T-helper 17 cell (primary cell): ENCODE measurements at places on chromosomes 4 and X. TPM values are rescaled to one million over a fixed set of nuclear protein-coding genes. Genes with fewer than 3 reads are reported as not detected.

Gene GIMD1
- total RNA-seq, result not detected

Gene C4orf51
- not detected for total RNA-seq

Gene FREM3
- total RNA-seq, result 0.35 TPM

Gene GUCY1A1
- 14.1 TPM for total RNA-seq

Gene BRS3
- total RNA-seq, result not detected

Gene MID2
- total RNA-seq, result 14.0 TPM

Gene CXCL1
- 0.31 TPM for total RNA-seq

Gene JCHAIN
- not detected for total RNA-seq

Gene MTHFD2L
- 14.5 TPM for total RNA-seq

Gene CENPVL3
- total RNA-seq, result not detected

Gene CT45A3
- total RNA-seq, result not detected

Gene SLC6A14
- not detected for total RNA-seq

Gene FAM9B
- not detected for total RNA-seq

Gene THAP6
- 24.8 TPM for total RNA-seq

Gene ETDA
- total RNA-seq, result not detected
